CD4-positive, alpha-beta T cell (primary cell): ENCODE measurements at places on chromosomes 7 and 10. TPM values are rescaled to one million over a fixed set of nuclear protein-coding genes. Genes with fewer than 3 reads are reported as not detected.

Gene EBLN1
- total RNA-seq, result not detected

Gene CLDN4
- 0.14 TPM for total RNA-seq

Gene PLCE1
- not detected for total RNA-seq

Gene HOXA2
- total RNA-seq, result not detected

Gene COL13A1
- total RNA-seq, result not detected

Gene FAM131B
- not detected for total RNA-seq

Gene TMEM176A
- total RNA-seq, result not detected
